Cerebellar cortex (tissue), 1 donor: ENCODE measurements at places on chromosomes 6 and 20.

- peak; percentile 4 for DNase-seq
These were observed 87.0 kb upstream of the LRFN2 start for GRCh38 chr6:40674170-40674569.

GRCh38 chr6:120871416-120872261, 462.6 kb downstream of the TBC1D32 start:
- DNase-seq, result no peak

- no peak for DNase-seq
These were observed 41.3 kb downstream of the REV3L start for GRCh38 chr6:111441678-111442243.

- DNase-seq, result no peak
These were observed 504.5 kb downstream of the CD83 start for GRCh38 chr6:14622085-14622484.

DNA sequence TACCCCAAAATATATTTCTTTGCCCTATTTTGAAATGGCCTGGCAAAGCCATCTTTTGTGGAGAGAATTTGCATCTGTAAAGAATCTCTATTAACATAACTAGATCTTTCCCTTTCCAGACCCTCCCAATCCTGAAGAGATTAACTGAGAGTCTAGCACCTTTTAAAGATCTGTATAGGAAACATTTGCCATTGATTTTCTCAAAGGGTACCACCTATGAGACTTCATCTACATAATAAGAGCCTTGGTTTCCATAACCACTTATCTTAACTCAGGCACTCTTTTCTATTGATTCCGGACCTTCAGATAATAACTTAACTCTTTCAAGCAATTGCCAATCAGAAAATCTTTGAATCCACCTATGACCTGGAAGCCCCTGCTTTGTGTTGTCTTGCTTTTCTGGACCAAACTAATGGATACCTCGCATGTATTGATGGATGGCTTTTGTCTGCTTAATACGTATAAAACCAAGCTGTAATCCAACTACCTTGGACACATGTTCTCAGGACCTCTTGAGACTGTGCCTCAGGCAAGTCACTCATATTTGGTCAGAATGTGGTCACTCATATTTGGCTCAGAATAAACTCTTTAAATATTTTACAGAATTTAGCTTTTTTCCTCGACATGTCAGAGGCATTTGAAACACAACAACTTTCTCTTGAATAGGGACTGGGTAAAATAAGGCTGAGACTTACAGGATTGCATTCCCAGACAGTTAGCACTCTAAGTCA, 31.4 kb downstream of the SLC22A2 start:
- DNase-seq, result no peak

GRCh38 chr6:149508485-149508884, 23.7 kb upstream of the ZC3H12D start:
- no peak for DNase-seq

GRCh38 chr6:79612457-79612856, 18.7 kb upstream of the SH3BGRL2 start:
- no peak for DNase-seq

DNA sequence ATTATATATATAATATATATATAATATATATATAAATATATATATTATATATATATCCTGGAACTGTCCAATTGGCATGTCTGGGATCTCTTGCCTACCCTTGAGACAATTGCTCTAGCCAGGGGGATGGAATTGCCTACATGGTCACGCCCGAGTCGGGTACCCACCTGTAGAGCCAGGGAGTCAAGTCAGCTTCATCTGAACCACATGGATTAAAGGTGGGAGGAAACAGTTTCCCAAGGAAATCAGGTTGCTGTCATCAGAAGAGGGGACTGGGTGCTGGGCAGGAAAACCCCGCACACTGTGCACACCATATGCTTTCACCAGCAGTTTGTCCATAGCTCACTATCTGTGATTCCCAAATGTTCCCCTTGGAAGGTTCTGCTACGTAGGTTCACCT, 252.5 kb upstream of the NOX3 start:
- DNase-seq, result no peak

GRCh38 chr6:47759364-47759763, 22.5 kb upstream of the OPN5 start:
- no peak for DNase-seq

GRCh38 chr20:11086970-11087369, 413.2 kb upstream of the JAG1 start:
- no peak for DNase-seq

DNA sequence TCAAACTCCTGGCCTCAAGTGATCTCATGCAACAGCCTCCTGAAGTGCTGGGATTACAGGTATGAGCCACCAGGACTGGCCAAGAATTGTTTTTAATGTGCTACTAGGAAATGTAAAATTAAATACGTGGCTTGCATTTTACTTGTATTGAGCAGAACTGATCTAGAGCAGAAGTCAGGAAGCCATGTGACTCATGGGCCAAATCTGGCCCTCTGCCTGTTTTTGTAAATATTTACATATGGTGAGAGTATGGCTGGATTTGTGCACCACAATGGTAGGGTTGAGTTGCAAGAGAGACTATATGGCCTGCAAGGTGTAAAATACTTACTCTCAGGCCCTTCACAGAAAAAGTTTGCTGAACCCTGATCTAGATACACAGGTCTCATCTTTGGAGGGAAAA, 75.8 kb downstream of the LAMP5 start:
- no peak for DNase-seq

GRCh38 chr6:133613211-133613610, 275.7 kb upstream of the TCF21 start:
- no peak for DNase-seq

DNA sequence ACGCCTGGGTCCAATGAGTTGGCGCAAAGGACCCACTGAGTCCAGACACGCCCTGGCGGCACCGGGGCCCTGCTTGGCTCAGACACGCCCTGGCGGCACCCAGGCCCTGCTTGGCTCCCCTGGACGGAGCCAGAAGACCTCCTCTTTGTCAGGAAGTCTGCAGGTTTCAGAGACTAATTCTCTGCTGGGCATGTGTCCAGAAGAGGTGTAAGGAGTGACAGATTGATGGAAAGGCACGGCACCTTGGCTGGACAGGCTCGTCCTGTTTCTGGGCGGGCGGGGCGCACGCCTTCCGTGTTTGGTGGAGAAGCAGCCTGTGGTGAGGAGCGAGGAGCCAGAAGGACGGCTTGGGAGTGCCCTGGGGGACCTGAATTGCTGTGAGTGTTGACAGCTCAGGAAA, 23.1 kb upstream of the DACT2 start:
- DNase-seq, result no peak

- DNase-seq, result no peak
These were observed 577 bp downstream of the SASH1 start for GRCh38 chr6:148343047-148343782.

DNA sequence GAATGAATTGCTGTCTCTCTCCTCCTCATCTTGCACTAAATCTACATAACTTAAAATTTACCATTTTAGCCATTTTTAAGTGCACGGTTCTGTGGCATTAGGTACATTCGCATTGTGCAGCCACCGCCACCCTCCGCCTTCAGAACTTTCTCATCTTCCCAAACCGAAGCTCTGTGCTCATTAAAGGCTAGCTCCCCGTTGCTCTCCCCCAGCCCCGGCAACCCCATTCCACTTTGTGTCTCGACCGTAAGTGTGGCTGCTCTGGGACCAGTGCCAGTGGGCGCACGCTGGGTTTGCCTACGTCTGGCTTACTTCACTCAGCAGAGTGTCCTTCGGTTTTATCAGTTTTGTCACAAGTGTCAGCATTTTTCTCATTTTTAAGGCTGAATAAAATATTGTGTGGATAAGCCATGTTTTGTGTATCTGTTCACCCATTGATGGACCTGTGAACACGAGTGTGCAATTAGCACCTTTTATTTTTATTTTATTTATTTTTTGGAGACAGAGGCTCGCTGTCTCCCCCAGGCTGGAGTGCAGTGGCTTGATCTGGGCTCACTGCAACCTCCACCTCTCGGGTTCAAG, 16.8 kb downstream of the SLC17A9 start:
- DNase-seq, result no peak

DNA sequence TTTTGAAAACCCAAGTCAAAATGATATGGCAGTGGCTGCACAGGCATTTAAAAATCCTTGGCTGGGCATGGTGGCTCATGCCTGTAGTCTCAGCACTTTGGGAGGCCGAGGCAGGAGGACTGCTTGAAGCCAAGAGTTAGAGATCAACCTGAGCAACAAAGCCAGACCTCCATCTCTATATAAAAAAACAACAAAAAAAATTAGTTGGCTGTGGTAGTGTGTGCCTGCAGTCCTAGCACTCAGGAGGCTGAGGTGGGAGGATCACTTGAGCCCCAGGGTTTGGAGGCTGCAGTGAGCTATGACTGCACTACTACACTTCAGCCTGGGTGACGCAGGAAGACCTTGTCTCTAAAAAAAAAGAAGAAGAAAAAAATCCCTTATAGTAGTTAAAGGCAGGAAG, 142.9 kb downstream of the MYB start:
- DNase-seq, result no peak

DNA sequence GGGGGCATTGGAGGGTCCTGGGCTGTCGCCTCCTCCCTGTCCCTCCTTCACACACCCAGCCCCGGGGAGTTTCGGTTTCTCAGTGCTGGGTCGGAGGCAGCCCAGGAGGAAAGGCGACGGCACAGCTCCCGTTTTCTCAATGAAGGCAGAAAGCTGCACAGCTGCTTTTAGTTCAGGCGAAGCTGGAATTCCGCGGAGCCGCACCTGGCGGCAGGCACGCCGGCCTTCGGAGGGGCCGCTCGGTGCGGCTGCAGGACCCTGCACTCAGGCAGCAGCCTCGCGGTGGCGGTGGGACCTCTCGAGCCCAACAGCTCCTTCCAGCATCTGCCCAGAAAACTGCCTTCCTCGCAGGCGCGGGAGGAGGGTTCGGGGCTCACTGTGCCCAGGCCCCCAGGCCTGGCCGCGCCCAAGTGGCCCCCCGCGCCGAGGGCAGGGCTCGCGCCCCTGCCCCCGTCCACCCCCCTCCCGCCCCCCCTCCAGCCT, 4.6 kb downstream of the FOXQ1 start:
- no peak for DNase-seq
